ENCODE measurements at places on chromosomes 7 and 10. TPM values are rescaled to one million over a fixed set of nuclear protein-coding genes. Genes with fewer than 3 reads are reported as not detected.

Gene AQP1
- total RNA-seq = 152 TPM

Gene NPSR1
- total RNA-seq = not detected

Gene HTR5A
- total RNA-seq = not detected

Gene INA
- 1.2 TPM for total RNA-seq

Gene PLEKHS1
- total RNA-seq = not detected

Gene YKT6
- total RNA-seq = 78.6 TPM

Gene PLCE1
- total RNA-seq = 1.2 TPM

Gene SRGN
- total RNA-seq = 2,025 TPM

Gene RBP3
- total RNA-seq = not detected

Gene AIMP2
- total RNA-seq = 56.0 TPM

Gene RALA
- 88.2 TPM for total RNA-seq

Gene SUN3
- not detected for total RNA-seq

Gene HACD1
- total RNA-seq = 30.5 TPM

Gene ACTR3C
- total RNA-seq = 0.19 TPM

Gene UNCX
- total RNA-seq = not detected
